ENCODE measurements at places on chromosomes 7 and 10.
A peak's percentile ranks its signal among the peaks of the same experiment; 100 is the strongest.

DNA sequence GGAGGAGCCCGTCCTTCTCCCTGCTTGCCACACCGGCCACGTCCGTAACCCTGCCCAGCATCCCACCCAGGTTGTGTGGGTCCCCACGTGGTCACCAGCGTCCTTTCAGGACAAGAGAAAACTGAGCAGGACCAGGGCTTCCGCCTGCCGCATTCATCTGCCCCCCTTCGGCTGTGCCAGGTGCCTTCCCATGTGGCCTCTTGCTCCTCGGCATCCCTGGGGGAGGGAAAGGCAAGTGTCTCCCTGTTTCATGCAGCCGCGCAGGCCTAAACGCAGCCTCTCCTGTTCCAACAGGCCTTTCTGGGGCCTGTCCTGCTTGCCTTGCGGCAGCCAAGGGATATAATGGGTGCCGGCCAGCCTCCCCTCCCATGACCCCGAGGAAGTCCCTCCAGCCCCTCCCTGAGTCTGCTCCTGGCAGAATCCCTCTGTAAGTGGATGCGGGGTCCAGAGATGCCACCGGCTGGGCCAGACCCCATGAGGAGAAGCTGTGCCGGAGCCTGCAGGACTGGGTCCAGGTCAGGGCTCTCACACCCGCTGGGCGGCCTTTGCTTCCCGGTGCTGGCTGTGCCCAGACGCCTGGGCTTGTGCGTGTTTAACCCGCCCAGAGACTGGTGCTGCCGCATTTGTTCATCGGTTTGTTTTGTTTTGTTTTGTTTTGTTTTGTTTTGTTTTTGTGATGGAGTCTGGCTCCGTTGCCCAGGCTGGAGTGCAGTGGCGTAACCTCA, 23.1 kb downstream of the SHH start:
- DNase-seq: no peak

DNA sequence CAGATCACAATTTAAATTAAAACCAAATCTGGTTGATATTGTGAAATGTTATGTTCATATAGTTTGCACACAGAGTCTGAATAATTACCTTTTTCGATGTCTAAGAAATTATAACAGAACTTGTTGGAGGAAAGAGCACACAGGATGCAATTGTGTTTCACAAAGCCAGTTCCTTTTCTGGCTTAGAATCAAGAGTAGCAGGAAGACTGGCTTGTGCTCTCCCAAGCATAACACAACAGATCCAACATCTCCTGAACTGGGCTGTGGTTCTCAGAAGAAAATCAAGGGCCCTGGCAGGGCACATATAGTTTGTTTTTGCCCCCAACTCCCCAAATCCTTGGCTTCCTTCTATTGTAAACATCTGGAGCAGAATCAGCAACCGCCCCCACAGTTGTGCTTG, 62.7 kb downstream of the LRRC4 start:
- no peak for DNase-seq

- DNase-seq: no peak
Observed at GRCh38 chr7:70268179-70268578, 669.9 kb downstream of the AUTS2 start.

DNA sequence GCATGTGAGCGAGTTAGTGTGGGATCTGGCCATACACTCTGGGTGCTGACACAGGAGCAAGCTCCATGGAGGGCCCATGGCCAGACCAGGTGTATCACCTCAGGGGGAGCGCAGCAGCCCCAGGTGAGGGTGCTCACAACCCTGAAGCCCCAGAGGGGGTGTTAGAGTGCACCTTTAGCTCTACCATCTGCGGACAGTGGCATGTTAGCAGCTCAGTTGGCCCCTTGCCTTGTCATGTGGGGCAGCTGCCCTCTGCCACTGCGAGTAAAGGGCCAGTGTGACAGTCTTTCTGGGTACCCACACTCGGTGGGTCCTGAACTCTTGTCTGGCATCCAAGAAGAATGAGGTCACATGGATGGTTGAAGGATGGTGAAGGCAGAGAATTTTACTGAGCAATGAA, 600.2 kb downstream of the SORCS3 start:
- no peak for DNase-seq

GRCh38 chr10:23359692-23360380, 15.2 kb upstream of the C10orf67 start:
- no peak for DNase-seq

- no peak for DNase-seq
Observed at GRCh38 chr7:6437251-6437650, 10.5 kb downstream of the DAGLB start.

DNA sequence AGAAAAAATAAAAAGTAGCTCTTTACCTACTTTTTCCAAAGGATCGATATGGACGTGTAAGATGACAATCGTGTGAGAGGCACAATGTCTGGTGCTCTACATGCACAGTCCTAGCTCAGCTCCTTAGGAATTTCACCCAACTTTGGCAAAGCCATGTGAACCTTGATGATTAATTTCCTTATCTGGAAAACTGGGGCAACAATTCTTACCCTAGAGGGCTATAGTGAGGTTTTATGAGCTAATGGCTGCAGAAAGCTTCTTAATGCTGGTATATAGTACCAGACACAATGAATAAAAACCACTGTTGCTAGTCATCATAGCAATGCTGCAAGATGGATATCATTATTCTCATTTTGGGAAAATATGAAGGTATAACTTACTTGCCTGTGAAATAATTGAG, 202.7 kb downstream of the PARD3 start:
- no peak for DNase-seq

- DNase-seq: no peak
Observed at GRCh38 chr7:143361552-143362130, 872 bp downstream of the FAM131B start.

- no peak for DNase-seq
Observed at GRCh38 chr7:47188136-47188535, 393.8 kb downstream of the TNS3 start.

- no peak for DNase-seq
Observed at GRCh38 chr7:131027287-131027773, 293.3 kb upstream of the KLF14 start.

DNA sequence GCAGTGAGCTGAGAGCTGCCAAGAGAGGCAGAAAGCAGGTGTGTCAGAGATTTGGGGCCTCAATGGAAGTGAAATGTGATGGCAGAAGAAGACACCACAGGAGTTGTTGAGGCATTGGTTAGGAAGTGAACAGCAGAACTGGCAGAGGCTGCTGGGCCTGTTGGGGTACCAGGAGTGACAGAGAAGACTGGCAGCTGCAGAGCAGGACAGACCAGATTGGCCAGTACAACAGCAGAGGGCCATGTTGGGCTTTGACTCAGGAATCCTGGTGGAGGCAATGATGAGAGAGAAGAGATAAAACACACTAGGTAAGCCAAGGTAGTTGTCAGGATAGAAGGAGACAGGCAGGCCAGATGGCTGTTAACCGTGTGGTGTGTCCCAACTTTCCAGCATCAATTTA, 19.9 kb upstream of the HERPUD2 start:
- DNase-seq: no peak

DNA sequence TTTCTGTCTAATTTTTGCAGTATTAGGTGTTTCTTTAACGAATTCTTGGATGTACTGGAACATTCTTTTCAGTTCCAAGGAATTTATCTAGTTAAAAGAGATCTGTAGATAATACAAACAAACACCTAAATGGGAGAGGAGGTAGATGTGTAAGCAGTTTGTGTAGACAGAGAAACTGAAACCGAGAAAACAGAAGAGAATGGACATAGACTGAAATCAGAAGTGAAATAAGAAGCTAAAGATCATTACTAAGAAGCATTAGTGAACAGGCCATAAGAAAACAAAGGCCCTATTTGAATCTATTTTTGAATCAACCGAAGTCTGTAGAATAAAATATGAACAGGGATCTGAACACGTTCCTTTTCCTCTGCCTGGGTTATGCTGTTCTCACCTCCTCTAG, 26.5 kb upstream of the TMEM229A start:
- no peak for DNase-seq

- no peak for DNase-seq
Observed at GRCh38 chr7:157574120-157574825, 237.5 kb downstream of the DNAJB6 start.

DNA sequence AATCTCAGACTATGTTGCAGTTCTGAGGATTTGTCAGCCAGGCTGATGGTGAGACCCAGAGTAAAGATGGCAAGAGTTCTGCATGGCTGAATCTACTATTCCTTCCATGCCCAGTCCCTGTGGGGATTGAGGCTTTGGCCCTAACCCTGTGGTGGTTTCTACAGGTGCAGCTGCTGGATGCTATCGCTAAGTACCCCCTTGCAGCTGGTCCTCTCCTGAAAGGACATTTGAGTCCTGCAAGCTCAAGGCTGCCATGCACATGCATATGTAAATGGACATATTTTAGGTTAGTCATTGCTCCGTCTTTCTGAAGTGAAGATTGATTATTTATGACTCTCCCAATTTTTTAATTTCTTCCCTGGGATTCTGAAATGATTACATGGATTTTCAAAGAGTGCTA, 1122.2 kb upstream of the CELF2 start:
- no peak for DNase-seq

GRCh38 chr7:150901160-150902035, 49.1 kb downstream of the AOC1 start:
- no peak for DNase-seq

DNA sequence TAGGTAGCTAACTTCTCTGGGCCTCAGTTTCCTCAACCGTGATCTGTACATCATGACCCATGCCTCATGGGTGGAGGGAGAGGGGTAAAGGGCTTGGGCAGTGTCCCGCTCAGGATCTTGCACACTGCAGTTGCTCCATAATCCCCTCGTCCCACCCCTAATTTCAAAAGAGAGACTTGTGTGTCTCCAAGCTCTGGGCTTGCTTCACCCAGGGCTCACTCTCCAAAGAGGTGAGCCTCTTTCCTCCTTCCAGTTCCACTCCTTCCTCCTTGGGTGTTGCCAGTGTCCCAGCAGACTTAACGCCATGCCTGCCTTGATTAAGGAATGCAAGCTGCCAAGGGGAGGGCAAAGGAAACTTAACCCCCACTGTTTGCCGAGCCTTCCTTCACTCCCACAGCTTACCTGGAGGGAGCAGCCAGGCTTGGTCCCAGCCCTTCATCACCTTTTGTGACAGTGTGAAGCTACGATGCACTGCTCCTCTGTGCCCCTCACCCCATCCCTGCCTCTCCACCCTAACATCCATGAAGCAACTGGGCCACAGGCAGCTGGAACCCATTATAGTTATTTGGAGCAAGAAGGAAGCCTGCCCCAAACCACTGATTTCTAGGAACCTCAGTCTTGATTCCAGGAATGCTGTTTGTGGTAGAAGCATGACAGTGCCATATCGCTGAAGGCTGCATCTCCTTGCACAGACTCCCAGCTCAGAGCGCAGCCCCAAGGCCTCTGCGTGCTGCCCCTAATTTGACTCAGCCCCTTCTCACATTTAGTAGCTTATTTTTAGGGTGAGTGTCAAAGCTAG, 363.3 kb downstream of the TNS3 start:
- no peak for DNase-seq

DNA sequence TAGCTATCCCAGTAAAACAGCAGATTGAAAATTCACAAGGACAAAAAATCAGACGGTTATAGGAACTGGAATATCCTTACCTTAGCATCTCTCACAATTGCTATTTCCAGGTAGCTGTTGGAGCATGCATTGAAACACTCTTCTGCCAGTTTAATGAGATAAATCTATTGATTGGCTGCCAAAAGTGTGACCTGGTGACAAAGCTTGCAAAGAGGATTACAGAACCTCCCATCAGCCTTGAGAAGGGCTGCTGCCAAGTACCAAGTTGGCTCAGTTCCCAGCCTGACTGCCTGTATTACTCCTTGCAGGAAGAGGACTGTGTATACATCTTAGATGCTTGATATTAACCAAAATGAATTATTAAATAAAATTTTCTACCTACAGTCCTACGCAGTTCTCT, 5.1 kb downstream of the PRLHR start:
- DNase-seq: no peak

DNA sequence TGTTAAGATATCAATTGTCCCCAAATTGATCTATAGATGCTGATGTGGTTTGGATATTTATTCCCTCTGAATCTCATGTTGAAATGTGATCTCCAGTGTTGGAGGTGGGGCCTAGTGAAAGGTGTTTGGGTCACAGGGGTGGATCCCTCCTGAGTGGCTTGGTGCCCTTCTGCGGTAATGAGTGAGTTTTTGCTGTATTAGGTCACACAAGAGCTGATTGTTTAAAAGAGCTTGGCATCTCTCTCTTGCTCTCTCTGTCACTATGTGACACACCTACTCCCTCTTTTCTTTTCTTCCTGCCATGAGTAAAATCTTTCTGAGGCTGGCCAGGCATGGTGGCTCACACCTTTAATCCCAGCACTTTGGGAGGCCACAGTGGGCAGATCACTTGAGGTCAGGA, 98.2 kb upstream of the KAT6B start:
- DNase-seq: no peak

GRCh38 chr7:25839084-25839769, 312.8 kb upstream of the NFE2L3 start:
- no peak for DNase-seq

- DNase-seq: peak; percentile 12
Observed at GRCh38 chr10:80144067-80144695, 11.7 kb downstream of the PLAC9 start.

- DNase-seq: no peak
Observed at GRCh38 chr7:92884218-92884617, 47.8 kb upstream of the CDK6 start.

DNA sequence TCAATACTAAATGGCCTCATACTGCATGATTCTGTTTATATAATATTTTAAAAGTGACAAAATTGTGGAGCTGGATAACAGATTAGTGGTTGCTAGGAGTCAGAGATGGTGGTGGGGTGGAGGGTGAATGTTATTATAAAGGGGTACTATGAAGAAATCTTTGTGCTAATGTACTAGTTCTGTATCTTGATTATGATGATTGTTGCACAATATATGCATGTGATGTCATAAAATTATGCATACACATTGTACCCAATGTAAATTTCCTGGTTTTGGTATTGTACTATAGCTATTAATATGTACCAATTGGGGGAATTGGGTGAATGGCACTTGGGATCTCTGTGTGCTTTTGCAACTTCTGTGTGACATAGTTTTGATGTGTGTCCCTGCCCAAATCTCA, 112.2 kb downstream of the TMEM26 start:
- no peak for DNase-seq

- no peak for DNase-seq
Observed at GRCh38 chr10:3406556-3406955, 234.0 kb upstream of the PITRM1 start.

Measured in T-cell (primary cell).